SW 1271 (cell line): ENCODE measurements at places on chromosomes 3 and 15.
A peak's percentile ranks its signal among the peaks of the same experiment; 100 is the strongest.

DNA sequence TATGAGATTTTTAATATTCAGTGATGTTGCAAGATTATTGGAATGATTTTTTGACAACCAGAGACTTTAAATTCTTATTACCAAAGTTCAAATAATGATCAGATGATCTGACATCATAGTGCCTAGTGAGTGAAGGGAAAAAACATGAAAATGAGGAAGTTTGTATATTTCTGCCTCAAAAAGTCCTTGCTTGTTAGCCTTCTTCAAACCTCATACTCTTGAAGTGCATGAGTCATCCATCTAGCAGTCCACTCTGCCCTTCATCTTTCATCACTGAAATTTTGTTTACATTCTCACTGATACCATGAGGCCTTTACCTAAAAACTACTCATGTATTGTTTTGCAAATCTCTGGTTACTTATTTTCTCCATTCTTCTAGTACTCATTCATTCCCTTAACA, 23.9 kb upstream of the OR5H6 start:
- DNase-seq = no peak

- no peak for DNase-seq
Measured at GRCh38 chr3:123034120-123034519, 6.6 kb upstream of the SEMA5B start.

GRCh38 chr15:58556541-58556940, 124.8 kb downstream of the LIPC start:
- DNase-seq = no peak

GRCh38 chr15:51106481-51106880, 11.8 kb upstream of the TNFAIP8L3 start:
- DNase-seq = no peak

GRCh38 chr15:81544385-81544784, 170.4 kb upstream of the TMC3 start:
- DNase-seq = no peak

DNA sequence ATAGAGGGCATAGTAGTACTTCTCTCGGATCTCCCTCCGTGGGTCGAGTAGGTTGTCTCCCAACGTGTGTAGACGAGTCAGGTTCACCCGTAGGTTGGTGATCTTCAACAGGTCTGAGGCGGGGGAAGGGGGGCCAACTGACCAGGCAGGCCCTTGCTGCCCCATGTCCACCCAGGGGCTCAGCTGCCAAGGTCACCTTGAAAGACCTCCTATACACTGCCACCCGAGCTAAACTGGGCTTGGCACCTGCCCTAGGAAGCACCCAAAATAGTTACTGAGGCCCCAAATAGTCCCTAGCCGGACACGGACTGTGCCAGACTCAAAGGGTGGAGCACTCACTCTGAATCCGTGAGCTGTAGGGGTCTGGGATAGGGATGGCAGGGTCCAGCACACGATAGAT, 1.8 kb downstream of the LAMB2 start:
- DNase-seq = no peak

DNA sequence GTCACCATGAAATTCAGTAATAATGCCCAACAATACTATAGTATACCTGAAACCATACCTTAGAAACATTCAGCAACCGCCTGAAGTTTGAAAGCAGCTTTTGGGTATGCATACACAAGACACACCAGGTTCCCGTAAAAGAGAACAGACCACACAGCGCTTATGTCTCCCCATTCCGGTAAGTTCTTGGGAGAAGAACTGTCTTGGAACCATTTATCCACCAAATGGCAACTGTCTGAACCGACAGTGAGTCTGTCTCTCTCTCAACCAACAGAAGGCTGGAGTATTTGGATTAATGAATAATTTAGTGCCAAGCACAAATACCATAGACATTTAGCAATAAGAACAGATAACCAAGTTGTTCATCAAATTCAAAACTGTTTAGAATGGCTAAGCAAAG, 7.6 kb downstream of the RGMA start:
- DNase-seq = no peak

DNA sequence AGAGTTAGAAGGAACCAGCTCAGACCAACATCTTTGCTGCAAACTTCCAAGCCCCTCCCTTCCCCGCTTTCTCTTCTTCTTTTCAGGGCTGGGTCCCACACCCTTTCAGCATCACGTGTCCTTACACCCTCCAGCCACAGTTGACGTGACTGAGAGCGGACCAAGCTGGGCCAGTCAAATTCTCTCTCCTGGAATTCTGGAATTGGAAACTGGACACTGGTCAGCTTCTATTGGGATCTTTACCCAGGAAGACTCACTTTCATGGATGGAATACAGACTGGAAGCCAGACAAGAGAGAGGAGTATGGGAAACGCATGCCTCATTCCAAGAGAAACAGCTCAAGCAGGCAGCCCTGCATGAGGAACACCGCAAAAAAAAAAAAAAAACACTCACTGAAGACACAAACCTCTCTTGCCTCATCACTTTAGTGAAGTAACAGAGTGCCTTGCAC, 12.4 kb upstream of the TPM1 start:
- no peak for DNase-seq

GRCh38 chr3:102810937-102811336, 376.1 kb downstream of the ZPLD1 start:
- DNase-seq = no peak

DNA sequence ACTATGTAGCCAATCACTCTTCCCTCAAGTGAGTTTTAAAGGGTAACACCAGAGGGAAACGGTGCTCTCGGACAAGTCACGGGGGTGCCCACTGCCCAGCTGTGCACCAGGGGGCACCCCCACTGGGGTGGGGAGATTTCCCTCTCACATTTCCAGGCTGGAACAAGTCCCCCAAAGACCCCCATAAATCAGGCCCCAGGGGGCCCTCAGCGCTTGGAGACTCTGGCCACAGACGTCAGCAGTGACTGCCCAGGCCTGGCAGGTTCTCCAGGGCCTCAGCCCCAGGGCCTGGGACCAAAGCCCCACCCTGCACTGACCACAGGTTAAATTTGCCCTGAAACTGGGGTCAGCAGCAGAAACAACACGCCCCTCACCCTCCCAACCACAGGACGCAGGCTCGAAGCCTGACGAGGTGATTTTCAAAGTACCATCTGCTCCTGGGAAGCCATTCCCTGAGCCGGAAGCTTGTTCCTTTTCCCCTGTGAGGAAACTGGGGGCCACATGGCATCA, 17.0 kb downstream of the XXYLT1 start:
- no peak for DNase-seq

DNA sequence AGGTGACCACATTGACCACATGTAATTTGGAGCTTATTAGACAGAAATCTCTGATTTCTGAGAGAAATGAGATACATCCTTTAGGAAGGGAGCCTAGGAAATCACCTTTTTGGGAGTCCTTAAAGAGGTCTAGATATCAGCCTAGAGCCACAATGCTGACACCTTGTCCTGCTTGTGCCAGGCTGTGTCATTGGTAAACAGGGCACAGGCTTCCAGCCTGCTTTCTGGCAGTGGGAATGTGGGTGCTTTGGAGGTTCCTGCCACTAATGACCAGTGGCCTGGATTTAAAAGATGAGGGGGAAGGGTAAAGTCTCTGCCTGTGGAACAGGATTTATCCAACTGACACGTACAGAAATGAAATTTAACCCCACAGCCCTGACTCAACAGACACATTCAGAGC, 169.8 kb upstream of the KBTBD8 start:
- no peak for DNase-seq

DNA sequence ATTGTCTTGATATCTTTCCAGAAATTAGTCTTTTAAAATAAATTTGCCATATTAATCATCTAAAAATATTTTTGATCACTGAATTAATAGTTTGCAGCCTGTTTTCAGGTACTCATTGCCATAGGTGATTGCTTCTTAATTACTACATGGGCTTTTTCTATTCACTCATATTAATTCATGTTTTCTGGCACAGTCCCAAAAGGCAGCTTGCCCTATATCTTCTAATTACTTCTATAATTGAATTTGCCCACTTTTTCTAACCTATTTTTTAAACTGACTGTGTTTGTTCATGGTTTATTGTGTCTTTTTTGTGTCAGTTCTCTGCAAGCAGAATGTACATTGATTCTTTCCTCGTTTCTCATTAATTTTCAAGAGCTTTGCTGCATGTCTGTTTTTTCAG, 85.7 kb upstream of the SOX2 start:
- DNase-seq = no peak

DNA sequence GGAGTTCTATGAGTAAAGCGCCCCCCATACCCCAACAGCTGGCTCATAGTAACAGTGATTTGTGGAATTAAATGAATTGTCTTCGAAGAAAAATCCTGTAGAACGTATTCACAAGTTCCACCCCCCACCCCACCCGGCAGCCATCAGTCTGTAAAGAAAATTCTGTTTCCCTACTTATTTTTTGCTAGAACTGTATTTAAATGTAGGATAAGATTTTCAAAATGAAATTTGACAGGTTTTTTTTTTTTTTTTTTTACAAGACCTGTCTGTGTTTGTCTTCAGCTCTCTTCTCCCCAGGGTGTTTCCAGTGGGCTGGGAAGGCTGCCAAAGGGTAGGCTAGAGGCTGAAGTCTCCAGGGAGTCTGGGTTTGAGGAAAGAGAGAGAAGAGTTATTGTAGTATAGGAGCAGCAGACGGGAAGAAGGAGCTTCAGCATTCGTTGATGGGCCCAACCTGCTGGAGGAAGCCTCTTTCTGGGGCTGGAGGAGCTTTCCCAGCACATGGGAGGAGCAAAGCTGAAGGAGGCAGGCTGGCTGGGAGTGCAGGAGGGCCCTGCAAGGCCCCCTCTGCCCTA, 130.6 kb upstream of the SEMA6D start:
- no peak for DNase-seq

GRCh38 chr3:40875581-40875980, 323.7 kb upstream of the CTNNB1 start:
- no peak for DNase-seq

DNA sequence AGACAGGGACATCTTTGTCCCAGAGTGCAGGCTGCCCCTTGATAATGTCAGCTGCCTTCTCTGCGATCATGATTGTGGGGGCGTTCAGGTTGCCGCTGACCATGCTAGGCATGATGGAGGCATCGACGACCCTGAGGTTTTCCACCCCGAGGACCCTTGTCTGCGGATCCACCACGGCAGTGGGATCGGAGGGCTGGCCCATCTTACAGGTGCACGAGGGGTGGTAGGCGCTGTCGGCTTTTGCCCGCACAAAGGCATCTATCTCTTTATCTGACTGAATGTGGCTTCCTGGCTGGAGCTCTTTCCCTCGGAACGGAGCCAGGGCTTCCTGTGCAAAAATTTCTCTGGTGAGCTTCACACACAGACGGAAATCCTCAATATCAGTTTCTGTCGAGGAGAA, 28.4 kb downstream of the CHDH start:
- no peak for DNase-seq

DNA sequence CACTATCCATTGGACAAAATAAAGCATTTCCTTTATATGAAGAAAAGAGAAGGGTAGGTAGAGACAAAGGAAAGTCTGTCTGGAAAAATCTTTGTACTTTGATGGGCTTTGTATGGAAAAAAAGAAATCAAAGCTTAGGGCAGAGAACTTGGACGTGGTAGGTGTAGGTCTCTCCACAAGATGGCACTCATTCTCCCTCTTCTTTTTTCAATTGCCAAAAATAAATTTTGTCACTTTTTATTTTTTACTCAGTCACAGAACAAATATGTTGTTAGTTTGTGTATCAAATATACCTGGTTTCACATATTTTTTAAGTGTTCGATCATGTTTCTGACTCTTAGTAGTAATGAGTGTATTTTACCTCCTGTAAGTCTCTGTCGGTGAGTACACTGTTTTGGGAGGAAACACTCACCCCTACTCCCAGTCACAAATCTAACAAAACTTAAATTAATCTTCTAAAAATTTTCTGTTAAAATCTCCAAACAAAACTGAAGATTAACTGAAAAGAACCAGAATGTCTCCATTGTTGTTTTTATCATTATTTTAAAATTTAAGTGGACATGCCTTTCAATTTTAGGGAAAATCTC, 415.8 kb upstream of the GOLIM4 start:
- no peak for DNase-seq

- no peak for DNase-seq
Measured at GRCh38 chr15:92930776-92931175, 30.7 kb downstream of the CHD2 start.

DNA sequence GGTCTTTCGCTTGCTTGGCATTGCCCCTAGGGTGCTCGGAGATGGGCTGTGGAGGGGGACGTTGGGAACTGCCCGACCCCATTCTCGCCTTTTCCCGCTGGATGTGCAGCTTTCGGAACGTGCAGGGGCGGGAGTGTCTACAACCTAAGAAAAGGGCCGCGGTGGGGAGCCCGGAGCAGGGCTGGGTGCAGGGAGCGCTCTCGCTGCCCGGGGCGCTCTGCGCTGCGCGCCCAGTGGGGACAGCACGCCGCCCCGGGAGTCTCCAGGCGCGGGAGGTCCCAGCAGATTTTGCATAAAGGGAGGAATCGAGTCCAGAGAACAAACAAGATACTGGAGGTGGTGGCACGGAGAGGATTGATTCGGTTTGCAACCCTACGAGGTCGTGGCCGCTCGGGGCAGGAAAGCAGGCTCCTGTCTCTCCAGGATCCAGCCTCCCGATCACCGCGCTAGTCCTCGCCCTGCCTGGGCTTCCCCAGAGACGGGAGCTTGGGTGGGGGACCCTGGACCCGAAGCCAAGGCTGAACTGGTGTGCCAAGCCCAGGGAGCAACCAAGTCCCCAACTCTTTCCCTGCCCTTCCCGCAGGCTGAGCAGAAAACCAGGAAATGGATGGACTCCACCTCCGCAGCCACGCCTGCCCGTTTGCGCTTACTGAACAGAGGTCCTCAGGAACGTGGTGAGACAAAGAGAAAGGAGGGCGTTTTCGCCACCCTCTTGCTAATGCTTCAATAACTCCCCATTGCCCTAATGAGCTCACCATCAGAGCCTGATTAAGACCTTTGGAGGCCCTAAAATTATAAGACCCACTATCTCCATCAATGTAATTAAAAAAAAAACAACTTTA, 59.7 kb downstream of the NOX5 start:
- peak; percentile 27 for DNase-seq

- no peak for DNase-seq
Measured at GRCh38 chr3:137767538-137768360, 3.6 kb downstream of the SOX14 start.

DNA sequence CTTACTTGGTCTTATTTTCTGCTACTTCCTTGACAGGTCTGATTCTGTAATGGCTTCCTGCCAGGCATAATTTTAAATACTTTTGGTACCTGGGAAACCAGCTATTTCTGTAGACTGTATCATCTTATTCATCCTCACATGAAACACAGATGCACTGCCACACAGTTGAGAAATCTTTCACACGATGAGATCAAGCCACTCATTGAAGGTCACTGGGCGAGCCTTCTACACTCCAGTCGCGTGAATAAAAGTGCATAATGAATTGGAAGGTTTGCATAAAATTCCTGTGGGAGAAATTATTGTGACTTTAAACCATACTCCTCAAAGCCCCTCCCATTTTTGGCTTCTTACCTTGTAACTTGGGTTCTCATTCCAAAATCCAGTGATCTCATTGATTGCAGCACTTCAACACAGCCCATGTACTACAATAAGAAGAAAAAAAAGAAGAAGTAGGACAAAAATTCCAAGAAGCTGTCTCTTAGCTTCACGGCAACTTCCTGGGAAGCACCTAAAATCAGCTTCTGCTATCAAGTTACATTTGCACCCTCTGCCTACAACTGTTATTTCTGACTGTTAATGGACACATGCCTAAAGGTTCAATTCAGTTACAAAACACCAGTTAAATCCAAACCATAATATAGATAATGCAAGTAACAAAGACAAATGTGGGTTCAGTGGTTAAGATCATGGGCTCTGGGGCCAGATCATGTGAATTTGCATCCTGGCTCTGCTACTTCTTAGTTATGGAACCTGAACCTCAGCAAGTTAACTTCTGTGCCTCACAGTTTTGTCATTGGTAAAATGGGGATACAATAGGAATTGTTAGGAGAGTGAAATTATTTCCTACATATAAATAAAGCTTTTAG, 39.0 kb downstream of the SHC4 start:
- DNase-seq = no peak
